ENCODE measurements at places on chromosomes 5 and 9. TPM values are rescaled to one million over a fixed set of nuclear protein-coding genes. Genes with fewer than 3 reads are reported as not detected.

DNA sequence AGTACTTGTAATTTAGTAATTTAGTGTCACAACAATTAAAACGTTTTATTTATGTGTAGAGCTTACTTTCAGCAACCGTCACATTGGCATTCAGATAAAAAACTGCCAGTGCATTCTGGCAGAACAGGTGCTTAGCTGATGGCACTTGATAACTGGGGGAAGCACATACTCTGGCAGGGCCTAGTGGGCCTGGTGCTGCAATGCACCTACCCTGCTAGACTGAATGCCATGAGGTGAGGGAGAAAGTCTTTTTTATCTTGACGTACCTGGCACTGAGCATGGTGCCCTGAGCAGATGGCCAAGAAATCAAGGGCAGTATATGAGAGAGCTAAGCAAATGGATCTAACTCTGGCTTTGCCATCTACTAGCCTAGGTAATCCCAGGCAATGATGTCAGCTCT is 280.6 kb upstream of the EFNA5 start:
- no peak for DNase-seq

- DNase-seq: no peak
Observed at GRCh38 chr5:40669606-40670390, 9.9 kb upstream of the PTGER4 start.

GRCh38 chr9:86512929-86513328 is 158.7 kb upstream of the TUT7 start:
- no peak for DNase-seq

GRCh38 chr9:88307136-88307535 is 81.1 kb upstream of the SPIN1 start:
- no peak for DNase-seq

GADD45G gene
- 126 TPM for total RNA-seq

KIF4B gene
- total RNA-seq: not detected
